ENCODE measurements at places on chromosomes 12 and 14.

DNA sequence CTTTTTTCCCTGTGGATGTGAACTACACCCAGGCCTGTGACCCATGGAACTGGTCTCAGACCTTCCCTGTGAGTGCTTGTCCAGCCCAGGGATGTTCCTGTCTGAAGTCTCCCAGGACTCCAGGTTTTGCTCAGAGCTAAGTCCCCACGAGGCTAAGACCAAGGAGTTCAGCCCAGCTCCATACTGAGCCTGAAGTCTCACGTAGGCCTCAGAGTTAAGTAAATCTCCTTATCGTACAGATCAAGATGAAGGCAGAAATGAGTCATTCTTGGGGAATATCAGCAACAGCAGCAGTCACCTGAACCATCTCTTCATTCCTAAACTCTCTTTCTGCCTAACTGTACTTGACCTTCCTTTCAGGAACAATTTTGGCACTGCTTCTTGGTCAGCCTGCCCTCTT, 139.8 kb downstream of the ANO6 start:
- no peak for DNase-seq

GRCh38 chr12:62319058-62319457, 58.9 kb downstream of the USP15 start:
- DNase-seq: no peak

DNA sequence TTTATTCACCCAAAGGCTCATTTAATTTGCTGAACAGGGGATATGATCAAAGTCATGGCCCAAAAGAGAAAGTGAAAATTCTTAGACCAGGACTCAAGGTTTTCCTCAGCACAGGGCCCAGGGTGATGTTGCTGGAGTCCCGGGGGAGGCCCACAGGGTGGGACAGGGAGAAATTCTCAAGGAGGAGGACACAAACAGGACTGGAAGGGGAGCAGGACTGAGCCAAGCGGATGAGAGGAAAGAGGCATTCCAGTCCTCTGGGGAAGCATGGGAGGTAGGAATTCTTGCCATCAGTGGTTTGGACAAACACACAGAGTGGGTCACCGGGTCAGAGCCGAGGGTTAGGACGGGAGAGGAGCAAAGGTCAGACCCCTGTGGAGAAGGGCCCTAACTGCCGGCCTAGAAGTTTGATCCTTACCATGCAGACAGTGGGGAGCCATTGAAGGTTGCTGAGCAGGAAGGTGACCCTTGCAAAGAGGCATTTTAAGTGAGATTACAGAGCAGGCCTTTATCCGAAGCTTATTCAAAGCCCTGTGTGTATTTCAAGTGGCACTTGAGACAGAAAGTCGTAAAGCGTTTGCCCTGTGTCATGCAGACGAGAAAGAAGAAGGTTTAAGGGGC, 68.4 kb upstream of the PTGR2 start:
- DNase-seq: no peak

DNA sequence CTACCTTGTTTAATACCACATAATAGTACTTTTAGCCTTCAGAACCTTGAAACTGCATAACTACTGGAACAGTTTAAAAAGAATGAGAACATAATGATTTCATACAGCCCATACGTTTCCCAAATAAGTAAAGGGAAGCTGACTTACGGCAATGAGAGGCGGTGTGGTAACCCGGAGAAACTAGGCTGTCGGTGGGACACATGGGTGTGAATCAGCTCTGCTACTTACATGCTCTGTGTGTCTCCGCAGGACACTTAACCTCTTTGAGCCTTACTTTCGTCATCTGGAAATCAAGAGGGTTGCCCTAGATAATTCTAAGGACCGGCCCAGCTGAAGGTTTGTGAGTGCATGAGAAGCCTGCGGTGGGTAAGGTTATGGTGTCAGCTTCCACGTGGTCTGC, 49.3 kb upstream of the PLEKHG3 start:
- no peak for DNase-seq

- no peak for DNase-seq
Observed at GRCh38 chr12:71266606-71267005, 108.8 kb upstream of the TSPAN8 start.

DNA sequence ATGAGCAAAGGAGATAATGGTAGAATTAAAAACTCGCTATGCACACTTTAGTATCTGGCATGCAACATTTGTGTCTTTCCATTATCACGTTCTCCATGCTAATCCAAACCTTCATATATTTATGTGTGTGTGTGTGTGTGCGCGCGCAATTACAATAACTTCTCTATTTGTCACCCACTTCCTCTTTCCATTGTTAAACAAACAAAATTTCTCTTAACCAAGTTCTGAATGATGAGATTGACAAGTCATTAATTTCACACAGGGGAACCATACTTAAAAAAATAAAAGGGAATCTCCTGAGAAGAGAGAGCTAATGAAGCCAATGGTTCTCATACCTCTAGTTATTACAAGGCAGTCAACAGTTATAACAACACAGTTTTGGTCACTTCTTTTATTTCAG, 575.9 kb upstream of the MDGA2 start:
- DNase-seq: no peak

DNA sequence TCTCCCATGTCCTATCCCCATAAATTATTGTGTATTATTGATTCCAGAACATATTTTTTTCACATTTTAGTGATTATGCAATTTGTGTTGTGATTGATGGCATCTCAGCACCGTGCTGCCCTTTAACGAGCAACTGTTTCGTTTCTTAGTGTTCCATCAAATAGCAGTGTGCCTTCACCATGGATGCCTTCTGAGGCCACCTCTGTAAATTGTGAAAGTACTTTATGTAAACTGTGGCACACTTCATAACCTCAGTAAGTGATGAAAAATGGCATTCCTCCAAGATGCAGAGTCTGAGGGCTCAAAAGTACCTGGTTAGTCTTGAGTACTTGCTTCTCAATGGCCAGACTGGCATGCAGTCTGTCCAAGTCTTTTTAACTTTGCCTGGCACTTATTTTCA, 8.2 kb downstream of the CHST11 start:
- DNase-seq: no peak

DNA sequence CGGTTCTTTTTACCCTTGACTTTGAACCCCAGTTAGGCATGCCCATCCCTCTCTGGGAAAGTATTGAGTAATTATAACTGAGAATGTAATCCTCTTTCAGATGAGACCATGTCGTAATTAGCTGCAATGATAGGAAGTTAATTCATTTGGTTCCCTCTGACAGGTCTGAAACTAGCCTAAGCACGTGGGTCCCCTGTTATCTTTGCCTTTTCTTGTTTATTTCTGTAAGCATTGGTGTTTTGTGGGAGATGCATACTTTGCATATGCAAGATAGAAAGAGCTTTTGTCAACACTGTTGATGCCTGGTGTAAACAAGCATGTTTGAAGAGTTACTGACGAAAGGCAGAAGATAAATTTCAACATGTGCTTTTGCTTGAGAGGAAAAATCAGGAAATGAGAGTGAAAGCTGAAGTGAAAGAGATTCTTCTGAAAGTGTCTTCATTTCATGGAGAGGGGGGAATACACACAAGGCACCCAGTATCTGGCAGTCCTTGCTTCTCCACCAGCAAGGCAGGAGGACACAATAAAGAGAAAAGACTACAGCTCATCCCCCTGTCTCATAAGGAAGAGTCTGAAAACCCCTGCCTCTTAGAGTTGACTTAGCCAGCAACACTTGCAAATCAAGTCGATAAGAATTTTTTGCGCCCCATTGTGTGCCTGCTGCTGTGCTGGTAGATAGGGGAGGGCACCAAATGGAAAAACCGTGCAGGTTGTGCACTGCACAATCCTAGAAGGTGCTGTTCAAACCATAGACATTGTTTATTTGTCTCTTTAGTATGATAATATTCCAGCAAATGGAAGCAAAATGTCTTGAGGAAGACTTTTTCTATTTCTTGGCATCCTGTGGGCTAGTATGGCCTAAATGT, 77.8 kb downstream of the SLC24A4 start:
- DNase-seq: no peak

- DNase-seq: no peak
Observed at GRCh38 chr14:92704036-92704804, 44.2 kb downstream of the LGMN start.

GRCh38 chr12:127363392-127363791, 903.6 kb upstream of the TMEM132C start:
- DNase-seq: no peak

DNA sequence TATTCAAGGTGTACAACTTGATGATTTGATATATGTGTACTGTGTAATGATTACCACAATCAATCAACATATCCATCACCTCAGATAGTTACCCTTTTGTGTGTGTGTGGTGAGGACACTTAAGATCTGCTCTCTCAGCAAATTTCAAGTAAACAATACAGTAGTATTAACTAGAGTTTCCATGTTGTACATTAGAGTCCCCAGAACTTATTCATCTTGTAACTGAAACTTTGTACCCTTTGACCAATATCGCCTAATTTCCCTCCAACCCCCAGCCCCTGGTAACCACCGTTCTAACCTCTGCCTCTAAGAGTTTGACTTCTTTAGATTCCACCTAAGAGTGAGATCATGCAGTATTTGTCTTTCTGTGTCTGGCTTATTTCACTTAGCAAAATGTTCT, 12.1 kb downstream of the ADCK1 start:
- DNase-seq: no peak

GRCh38 chr14:89379006-89379405, 38.0 kb downstream of the FOXN3 start:
- no peak for DNase-seq

DNA sequence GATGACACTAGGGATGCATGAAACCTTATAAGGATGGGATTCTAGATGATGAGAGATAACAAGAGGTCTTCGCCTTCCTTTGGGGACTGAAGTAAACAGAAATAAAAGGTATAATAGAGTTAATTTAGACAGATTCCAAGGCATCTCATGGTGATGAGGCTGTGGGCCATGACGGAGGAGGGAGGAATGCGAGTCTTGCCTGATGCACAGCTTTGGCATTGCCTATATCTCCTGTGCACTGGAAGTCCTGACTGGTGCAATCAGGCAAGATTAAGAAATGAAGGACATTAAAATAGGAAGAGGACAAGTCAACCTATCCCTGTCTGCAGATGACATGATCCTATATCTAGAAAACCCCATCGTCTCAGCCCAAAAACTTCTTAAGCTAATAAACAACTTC, 526.4 kb upstream of the LMO3 start:
- DNase-seq: no peak

GRCh38 chr12:107845980-107846659, 71.6 kb downstream of the ASCL4 start:
- DNase-seq: no peak

DNA sequence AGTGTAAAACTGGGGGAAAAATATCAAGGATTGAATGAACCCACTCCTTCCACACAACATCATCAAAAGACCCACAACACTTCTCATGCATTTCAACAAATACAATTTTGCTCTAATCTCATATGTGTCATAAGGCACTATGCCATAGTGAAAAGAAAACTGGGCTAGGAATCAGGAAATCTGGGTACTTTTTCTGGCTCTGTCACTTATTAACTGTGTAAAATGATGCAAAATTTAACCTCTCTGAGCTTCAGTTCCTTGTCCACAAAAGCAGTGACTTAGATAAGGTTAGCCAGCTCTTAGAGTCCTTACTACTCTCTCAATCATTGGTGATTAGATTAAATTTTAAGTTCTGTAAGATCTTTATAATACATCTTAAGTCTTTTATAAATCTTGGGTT, 250.5 kb upstream of the SOX5 start:
- DNase-seq: no peak

DNA sequence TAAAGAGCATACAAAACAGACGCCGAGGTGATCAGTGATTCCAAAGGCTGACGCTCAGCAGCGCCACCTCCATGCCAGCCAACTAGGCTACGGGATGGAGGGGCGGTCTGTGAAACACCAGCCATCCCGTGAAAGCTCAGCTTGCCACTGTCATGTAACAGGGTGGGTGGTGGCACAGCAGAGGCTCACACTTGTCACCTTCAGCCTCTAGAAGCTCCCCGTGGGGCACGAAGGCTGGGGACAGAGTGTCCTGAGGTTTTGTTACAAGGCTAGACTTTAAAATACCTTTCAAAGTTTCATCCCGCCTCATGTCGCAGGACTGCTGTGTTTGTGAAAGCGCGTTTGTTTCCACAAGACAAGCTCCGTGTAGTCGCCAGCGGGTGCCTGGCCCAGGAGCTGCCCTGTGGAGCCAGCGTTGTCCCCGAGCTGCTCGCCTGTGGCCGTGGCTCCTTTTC, 20.7 kb downstream of the XRCC3 start:
- no peak for DNase-seq

GRCh38 chr12:84691266-84691665, 221.3 kb downstream of the SLC6A15 start:
- DNase-seq: no peak

DNA sequence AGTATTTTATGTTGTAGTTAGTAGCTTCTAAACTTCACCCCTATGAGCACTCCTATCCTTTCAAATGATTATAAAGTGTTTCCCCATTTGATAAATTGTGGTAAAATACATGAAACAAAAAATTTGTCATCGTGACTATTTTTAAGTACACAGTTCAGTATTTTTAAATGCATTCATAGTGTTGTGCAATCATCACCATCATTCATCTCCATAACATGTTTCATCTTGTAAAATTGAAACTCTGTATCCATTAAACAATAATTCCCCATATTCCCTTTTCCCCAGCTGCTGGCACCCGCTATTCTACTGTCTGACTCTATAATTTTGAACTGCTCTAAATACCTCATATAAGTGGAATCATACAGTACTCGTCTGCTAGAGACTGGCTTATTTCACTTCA, 52.5 kb downstream of the ATP23 start:
- no peak for DNase-seq

GRCh38 chr14:106228541-106229158, 702.3 kb downstream of the TMEM121 start:
- no peak for DNase-seq

DNA sequence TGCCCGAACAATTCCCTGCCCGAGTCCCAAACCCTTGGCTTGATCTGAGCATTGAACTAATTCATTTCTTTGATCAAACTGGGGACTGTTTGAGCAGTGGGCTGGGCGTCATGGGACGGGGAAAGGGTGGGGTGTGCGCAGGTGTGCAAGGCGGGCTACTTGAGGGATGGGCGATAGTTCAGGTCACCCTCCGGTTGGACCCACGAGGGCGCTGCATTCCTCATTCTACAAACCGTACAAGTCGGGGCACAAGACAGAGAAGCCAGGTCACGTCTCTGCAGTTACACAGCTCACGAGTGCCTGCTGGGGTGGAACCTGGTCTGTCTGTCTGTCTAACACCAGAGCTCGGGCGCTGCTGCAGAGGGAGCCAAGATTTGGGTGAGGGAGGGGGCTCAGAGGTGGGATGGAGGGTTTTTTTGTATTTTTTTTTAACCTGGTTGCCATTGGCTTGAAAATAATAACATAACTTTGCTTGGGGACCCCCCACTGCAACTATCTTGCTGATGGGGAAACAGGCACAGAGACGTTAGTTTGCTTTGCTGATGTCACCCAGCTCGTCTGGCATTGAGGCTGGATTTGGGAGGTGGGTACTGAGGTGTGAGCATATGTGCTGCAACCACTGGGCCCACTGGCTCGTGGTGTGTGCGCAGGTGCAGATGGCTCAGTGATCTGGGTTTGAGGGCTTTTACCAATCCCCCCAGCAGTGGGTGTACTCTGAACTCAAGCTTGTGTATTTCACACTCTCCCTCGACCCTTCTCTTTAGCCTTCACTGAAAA, 7.6 kb upstream of the RTL1 start:
- DNase-seq: no peak

Measured in SK-N-MC (cell line).